ENCODE measurements at places on chromosomes 4 and X.

GRCh38 chrX:29926056-29926455 lies 289.3 kb upstream of the MAGEB2 start:
- DNase-seq: no peak

DNA sequence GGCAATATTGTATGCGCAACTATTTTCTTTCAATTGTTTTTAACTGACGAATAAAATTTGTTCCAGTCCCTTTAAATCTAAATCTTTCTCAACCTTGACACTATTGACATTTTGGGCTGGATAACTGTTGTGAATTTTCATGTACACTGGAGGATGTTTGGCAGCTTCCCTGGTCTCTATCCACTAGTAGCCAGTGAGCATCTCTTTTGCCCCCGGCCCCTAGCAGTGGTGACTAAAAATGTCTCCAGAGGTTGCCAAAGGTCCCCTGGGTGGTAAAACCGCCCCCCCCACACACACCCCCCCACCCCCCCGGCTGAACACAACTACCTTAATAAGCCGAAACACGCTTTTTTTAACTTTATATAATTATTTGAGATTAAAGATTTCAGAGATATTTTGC lies 514 bp downstream of the FANCB start:
- DNase-seq: no peak

DNA sequence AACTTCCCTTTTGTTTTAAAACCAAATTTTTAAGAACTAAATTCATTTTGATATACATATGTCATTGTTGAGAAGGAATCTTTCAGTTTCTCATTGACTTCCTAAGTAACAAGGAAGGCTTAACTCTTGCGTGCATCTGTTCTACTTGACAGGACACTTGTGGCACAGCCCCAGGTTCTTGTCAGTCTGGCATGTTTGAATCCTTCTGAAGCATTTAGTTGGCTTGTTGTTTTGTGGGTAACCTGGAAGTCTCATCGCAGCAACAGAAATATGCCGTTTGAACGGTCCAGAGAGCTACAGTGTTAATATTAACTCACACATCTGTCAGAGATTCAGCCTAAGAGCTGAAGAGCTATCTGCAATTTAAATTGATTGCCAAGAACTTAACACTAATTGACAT lies 76.0 kb downstream of the GLRA3 start:
- no peak for DNase-seq

- no peak for DNase-seq
Observed at GRCh38 chrX:39888730-39889129, 209.0 kb downstream of the BCOR start.

DNA sequence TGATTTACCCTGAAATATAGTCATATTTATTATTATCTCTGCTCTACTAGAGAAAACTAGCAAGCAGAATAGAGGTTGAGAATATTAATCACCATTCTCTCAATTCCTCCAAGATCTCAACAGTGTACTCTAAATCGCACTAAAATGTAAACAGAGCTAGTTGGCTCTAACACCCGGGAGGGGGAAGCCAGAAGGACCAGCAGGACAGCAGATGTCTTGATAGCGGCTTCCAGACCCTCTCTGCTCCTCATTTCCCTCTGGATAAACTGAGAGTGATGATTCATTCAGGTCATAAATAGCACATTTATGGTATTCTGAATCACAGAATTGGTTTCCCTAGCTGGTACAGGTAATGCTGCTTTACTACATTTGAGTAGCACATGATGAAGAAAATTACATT lies 82.5 kb downstream of the TBC1D9 start:
- peak; percentile 47 for DNase-seq

DNA sequence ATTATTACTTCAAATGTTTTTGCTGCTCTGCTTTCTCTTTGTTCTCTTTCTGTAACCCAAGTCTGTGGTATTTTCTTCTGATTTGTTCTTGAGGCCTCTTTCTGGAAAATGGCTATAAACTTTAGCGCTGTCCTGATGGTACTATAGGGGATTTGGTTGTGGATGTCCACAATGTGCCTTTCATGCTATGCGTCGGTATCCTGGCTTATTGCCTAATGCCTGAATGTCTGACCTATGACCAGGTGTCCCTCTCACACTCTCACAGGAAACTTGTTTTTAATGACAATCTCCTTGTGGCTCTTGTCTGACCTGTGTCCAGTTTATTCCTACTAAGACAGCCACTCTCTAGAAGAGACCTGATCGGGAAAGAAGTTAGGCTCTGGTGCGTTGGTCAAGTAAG lies 222.4 kb upstream of the NR3C2 start:
- no peak for DNase-seq

- peak; percentile 61 for DNase-seq
Observed at GRCh38 chrX:46573892-46574773, 568 bp downstream of the CHST7 start.

DNA sequence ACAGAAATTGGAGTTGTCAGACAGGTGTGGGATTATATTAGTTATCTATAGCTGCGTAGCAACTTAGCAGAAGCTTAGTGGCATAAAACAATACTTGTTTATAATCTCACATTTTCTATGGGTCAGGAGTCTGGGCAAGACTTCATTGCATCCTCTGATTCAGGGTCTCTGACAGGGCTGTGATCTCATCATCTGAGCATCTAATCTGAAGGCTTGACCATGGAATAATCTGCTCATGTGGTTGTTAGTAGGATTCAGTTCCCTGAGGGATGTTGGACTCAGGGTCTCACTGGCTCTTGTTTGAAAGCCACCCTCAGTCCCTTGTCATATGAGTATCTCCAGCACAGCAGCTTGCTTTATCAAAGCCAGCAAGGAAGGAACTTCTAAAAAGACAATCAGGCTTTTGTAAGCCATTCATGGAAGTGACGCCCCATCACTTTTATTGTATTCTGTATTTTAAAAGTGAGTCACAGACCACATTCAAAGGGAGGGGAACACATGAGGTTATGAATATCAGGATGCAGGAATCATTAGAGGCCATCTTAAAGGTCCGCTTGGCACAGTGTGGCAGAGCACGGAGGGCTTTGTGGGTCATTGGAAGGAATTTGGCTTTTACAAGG lies 37.2 kb upstream of the FAM9B start:
- no peak for DNase-seq

DNA sequence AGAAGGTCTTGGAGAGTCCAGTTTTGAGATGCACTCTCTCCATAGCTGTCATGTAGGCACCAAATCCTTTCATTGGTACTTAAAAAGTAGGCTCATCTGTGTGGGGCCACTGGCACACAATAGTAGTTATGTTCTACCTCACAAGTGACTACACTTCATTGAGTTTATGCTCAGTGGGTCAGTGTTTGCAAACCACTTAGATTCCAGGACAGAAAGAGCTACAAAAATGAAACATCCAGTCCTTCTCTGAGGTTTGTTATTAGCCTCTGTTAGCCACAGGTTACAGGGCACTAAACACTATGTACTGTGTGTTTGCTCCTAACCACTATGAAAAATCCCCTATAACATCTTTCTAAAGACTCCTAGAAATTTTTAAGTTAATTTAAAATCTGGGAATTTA lies 13.8 kb downstream of the RAB28 start:
- no peak for DNase-seq

DNA sequence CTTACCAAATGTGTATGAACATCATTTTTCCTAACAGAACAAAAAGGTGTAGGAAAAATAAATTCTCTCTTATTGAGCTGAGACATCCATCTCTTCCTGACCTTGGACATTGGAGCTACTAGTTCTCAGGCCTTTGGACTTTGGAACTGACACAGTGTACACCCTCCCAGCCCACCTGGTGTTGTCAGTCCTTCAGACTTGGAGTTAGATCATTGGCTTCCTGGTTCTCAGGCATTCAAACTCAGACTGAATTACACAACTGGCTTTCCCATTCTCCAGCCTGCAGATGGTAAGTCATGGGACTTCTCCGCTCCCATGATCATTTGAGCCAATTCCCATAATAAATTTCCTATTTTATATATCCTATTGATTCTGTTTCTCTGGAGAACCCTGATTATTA lies 84.8 kb upstream of the EDNRA start:
- no peak for DNase-seq

GRCh38 chrX:44570522-44570921 lies 27.9 kb upstream of the FUNDC1 start:
- no peak for DNase-seq

GRCh38 chr4:108314900-108315589 lies 146.3 kb upstream of the LEF1 start:
- DNase-seq: no peak

GRCh38 chr4:91746551-91746950 lies 557.2 kb upstream of the GRID2 start:
- DNase-seq: no peak

DNA sequence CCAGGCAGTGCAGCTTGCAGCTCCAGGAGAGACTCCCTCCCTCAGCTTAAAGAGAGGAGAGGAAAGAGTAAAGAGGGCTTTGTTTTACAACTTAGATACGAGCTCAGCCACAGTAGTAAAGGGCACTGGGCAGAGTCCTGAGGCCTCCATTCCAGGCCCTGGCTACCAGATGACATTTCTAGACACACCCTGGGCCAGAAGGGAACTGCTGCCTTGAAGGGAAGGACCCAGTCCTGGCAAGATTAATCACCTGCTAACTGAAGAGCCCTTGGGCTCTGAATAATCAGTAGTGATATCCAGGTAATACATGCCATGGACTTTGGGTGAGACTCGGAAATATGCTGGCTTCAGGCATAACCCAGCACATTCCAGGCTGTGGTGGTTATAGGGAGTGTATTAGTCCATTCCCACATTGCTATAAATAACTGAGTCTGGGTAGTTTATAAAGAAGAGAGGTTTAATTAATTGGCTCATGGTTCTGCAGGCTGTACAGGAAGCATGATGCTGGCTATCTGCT lies 15.3 kb upstream of the SLC16A2 start:
- no peak for DNase-seq

DNA sequence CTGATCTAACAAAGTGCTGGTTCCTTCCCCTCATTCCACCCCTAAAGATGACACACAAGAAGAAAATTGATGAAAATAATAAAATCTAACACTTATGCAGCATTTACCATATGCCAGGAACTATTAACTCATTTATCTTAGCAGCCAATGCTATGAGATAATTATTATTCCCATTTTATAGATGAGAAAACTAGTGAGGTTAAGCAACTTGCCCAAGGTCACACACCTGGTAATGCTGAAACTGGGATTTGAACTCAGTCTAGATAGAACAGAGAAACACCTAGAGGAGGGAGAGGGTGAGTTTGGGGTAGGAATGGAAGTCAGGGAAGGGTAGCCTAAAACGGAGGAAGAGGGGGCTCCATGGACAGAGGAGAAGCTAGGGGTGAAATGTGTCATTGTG lies 18.6 kb downstream of the RBMX start:
- no peak for DNase-seq

DNA sequence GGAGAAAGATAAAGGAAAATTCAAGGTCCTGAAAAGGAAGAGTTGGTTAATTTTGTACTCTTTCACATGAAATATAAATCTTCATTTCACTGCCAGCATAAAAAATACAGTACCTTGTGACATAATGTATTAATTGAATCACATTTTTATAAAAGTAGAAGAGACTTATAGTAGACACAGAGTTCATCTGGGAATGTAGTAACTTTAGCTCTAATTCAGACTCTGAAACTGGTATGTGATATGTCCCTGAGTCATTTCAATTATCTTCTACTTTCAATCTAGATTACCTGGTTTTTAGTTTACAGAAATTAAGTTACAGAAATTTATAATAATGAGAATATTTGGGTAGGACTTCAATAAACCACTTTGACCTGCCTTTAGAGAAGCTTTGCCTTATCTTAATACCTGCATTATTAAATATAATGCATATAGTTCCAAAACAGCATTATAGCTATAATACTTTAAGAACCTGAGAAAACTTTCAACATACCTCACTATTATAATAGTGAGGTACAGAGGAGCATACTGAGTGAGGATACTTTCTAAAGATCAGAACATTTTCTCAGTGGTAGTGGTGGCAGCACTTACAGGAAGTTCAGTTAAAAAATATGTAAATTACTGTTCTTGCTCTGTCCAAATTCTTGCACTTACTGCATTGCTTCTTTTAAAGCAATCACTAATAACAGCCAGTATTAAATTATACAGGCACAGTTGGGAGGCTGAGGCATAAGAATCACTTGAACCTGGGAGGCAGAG lies 11.2 kb downstream of the NEK1 start:
- no peak for DNase-seq

DNA sequence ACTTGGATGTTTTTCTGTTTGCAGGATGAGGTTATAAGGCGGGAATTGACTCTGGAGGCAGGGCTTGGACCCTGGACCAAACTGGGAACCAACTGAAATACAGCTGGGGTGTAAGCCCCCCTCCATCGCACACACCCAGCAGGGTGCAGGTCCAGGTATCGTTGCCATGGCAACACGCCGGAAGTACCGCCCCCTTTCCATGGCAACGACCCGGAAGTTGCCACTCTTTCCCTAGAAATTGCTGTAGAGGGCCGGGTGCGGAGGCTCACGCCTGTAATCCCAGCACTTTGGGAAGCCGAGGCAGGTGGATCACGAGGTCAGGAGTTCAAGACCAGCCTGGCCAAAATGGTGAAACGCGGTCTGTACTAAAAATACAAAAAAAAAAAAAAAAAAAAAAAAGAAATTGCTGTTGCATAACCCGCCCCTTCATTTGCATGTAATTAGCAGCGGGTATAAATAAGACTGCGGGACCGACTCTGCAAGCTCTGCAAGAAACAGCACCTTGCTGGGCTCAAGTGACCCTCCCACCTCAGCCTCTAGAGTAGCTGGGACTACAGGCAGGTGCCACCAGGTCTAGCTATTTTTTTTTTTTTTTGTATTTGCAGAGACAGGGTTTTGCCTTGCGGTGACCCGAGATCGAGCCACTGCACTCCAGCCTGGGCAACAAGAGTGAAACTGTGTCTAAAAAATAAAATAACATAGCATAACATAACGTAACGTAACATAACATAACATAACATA lies 139.6 kb downstream of the CRLF2 start:
- DNase-seq: no peak

DNA sequence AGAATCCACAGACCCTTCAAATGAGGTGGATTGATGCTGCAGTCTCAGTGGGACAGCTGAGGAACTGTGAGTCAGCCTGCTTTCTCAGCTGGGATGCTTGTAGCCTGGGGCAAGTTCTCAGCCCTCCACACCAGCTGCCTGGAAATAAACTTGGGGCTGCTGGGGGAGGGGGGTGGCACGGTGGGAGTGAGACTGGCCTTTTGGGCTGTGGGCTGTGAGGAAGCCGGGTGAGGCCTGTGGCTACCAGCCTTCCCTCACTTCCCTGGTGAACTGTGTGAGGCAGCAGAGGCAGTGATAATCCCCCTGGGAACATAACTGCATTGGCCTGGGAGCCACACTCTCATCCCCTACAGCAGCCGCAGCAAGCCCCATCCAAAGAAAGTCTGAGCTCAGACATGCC lies 114.5 kb upstream of the GUCY1A1 start:
- DNase-seq: no peak

- no peak for DNase-seq
Observed at GRCh38 chrX:119647552-119648420, 41.6 kb upstream of the NKRF start.

DNA sequence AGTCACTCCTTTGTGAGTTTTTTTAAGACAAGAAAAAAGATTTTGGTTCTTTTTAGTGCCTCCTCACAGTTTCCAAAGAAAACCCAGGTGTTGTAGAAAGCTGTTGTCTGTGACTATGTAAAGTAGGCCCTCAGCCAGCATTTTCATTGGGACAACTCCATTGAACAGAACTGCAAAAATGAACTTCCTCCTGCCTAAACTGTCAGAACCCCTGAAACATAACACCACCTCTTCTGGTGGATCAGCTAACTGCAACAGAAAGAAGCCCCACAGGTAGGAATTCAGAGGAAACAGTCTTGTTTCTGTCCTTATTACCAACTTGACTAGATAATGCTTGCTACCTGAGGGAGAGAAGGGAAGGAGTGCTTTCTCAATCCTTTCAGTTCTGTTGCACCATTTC lies 3.4 kb upstream of the ATP11C start:
- DNase-seq: no peak

GRCh38 chrX:54494989-54495813 lies 833 bp downstream of the FGD1 start:
- no peak for DNase-seq
